NCI-H2081 (cell line): ENCODE measurements at places on chromosomes 6 and 20.

- DNase-seq, result peak; percentile 0
Measured at GRCh38 chr6:109695468-109695867, 4.4 kb downstream of the FIG4 start.

- DNase-seq, result no peak
Measured at GRCh38 chr20:2757969-2758368, 42.5 kb downstream of the CPXM1 start.

GRCh38 chr20:6057691-6058090, 3.8 kb upstream of the LRRN4 start:
- DNase-seq, result no peak

DNA sequence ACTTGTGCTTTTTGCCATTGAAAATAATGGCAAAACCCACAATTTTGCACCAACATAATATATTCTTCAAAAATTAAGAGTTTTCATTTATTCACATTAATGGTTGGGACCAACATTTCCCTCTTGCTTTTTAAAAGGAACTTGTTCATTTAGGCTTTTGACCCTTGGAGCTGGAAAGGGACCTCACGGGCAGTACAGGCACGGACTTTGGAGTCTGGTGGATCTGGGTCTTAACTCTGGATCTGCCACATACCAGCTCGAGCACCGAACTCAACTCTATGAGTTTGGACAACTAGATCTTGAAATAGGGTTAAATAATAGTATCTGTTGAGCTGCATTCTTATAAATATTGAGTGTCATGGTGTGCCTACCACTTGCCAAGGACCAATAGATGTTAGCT, 37.2 kb downstream of the AFDN start:
- DNase-seq, result no peak

- DNase-seq, result no peak
Measured at GRCh38 chr20:13229538-13229937, 8.5 kb downstream of the ISM1 start.

GRCh38 chr6:77686931-77687330, 34.1 kb downstream of the MEI4 start:
- no peak for DNase-seq

- no peak for DNase-seq
Measured at GRCh38 chr6:83071023-83071422, 3.6 kb downstream of the DOP1A start.

DNA sequence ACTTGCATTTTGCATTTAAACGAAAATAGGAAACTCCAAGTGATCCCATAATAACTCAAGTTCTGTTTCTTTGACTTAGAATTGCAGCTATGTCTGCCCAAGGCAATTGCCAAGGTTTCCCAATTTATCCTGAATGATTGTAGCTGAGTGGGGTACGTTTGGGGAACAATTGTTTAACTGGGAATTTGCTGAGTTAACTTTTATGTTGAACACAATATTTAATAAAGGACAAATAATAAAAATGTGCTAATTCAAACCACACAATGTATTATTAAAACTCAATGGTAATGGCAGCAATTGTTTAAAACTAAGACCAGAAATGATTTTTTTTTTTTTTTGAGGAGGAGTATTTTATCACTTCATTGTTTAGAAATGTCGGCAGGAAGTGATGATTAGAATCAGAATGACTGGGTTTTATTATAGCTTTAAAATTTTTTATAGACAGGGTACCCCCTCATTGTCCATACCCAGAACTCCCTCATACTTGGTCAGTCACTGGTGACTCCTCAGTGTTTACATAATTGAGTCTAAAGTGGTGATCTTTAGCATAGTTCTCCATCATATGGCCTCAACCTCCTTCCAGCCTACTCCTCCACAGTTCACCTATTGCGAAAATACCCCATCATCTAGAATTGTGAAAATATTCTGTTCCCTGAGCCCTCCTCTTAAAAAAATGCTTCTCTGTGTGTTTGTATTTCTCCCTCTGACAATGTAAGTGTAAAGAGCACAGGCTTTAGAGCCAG, 389.2 kb upstream of the CITED2 start:
- no peak for DNase-seq

DNA sequence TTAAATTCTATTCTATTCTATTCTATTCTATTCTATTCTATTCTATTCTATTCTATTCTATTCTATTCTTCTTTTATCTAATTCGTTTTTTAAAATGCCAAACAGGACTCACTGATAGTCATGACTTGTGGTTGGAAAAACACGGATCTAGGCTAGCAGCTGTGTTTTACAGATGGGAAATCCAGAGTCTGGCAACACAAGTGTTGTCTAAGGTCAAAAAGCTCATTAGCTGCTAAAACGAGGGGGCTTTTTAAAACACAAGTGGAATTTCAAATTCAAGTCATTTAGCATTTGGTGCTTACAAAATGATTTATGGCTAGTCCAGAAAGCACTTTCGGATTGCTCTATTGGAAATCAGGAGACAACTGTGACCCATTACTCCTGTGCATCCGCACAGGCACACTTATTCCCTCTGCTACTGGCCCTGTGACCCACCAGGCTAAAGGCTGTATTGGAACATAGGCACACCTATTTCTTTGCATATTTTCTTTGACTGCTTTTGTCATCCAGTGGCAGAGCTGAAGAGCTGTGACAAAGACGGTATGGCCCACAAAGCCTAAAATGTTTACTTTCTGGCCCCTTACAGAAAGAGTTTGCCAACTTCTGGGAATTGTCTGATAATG, 17.8 kb upstream of the MLIP start:
- no peak for DNase-seq

DNA sequence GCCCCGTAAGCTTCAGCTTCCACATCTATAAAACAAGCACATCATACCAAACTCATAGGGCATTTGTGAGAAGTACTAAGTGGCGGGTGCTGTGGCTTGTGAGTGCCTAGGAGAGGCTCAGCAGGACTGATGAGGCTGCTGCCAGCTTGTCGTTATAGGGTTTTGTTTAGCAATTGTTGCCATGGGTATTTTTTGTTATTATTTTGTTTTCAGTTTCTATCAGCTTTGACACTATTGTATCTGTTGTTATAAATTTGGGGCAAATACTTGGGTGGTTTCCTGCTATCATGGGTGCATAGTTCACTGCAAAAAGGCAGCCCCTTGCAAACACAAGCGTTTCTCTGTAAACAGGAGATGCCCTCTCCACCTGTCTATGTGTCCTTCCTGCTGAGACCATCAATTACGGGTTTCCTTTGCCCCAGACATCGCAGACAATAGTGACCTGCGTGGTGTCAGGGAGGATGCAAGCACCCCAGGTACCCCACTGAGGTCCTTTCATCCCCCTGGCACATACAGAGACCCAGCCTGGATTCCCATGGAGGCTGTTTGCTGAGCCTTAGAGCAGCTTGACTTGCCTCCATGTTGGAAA, 3.1 kb upstream of the CCDC167 start:
- DNase-seq, result peak; percentile 70

DNA sequence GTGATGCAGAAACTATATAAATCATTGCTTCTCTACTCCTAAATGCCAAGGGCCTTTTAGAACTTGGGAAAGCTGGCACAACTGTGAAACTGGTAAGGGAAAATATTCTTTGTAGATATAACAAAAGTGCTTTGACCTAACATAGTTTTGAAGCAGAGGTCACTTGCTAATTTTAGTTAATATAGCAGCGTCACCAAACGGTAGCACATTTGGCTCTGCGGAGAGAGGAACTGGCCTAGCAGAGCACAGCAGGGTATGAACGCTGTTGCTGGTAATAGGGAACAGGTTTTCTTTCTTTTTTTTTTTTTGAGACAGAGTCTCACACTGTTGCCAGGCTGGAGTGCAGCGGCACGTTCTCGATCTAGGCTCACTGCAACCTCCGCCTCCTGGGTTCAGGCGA, 67.4 kb downstream of the ECT2L start:
- DNase-seq, result no peak

- peak; percentile 24 for DNase-seq
Measured at GRCh38 chr20:11702721-11703518, 214.8 kb upstream of the BTBD3 start.

- DNase-seq, result no peak
Measured at GRCh38 chr6:119430805-119431204, 81.2 kb upstream of the MAN1A1 start.

DNA sequence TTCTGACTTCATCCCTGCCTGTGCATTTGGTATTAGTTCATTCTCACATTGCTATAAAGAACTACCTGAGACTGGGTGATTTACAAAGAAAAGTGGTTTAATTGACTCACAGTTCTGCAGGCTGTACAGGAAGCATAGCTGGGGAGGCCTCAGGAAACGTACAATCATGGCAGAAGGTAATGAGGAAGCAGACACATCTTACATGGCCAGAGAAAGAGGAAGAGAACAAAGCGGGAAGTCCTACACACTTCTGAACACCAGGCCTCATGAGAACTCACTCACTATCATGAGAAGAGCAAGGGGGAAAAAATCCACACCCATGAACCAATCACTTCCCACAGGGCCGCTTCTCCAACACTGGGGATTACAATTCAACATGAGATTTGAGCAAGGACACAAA, 303.9 kb downstream of the CBLN4 start:
- no peak for DNase-seq

DNA sequence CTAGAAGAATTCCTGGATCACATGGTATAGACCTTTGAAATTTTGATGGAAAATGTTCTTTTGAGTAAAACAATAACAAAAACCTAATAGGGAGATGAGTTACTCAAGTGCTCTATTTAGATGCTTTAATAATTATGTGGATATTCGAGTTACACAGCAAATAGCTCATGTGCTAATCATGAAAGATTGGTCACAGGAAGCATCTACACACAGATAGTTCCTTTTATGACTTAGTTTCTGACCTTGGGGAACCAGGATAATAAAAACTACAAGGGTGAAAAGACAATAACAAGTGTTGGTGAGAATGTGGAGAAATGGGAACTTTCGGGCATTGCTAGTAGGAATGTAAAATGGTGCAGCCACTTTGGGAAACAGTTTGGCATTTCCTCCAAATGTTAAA, 19.7 kb downstream of the UBE2V1 start:
- no peak for DNase-seq

DNA sequence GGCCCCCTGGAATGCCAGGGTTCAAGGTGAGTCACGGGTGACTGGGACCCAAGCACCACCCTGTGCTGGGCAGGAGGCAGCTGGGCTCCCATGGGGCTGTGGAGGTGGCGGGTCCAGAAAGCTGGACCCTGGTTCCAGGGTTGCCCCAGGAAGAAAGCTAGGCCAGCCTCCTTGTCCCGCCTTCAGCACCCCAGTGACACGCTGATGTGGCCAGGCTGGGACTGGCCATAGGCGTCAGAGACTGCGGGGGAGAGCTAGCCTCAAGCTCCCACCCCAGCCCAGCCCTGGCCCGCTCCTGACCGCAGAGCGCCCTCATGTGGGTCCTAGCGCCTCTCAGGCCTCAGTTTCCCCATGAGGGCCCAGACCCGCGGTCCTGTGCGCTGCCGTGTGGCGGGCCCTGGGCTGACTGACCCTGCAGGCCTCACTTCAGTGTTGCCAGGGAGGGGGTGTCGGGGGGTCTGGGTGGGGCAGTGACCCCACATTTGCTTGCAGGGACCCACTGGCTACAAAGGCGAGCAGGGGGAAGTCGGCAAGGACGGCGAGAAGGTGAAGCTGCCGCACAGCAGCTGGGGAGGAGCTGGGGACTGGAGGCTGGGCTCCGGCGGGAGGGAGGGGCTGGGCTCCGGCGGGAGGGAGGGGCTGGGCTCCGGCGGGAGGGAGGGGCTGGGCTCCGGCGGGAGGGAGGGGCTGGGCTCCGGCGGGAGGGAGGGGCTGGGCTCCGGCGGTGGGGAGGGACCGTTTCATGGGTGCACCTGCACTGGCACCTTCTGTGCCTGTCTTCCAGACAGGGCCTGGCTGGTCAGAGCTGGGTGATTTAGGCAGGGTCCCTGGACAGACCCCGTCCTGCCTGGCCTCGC, 7.9 kb downstream of the COL9A3 start:
- peak; percentile 63 for DNase-seq

- DNase-seq, result no peak
Measured at GRCh38 chr20:54158856-54159418, 14.8 kb downstream of the CYP24A1 start.

DNA sequence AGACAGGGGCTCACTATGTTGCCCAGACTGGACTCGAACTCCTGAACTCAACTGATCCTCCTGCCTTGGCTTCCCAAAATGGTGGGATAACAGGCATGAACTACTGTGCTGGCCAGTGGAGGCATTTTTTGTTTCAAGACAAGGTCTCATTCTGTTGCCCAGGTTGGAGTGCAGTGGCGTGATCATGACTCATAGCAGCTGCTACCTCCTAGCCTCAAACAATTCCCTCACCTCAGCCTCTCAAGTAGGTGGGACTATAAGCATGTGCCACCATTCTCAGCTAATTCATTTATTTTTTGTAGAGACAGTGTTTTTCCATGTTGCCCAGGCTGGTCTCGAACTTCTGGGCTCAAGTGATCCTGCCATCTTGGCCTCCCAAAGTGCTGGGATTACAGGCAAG, 17.2 kb downstream of the ENPP3 start:
- DNase-seq, result no peak

GRCh38 chr6:87099472-87099871, 4.6 kb upstream of the CGA start:
- DNase-seq, result no peak

- DNase-seq, result no peak
Measured at GRCh38 chr6:168711049-168711640, 270.2 kb downstream of the SMOC2 start.

DNA sequence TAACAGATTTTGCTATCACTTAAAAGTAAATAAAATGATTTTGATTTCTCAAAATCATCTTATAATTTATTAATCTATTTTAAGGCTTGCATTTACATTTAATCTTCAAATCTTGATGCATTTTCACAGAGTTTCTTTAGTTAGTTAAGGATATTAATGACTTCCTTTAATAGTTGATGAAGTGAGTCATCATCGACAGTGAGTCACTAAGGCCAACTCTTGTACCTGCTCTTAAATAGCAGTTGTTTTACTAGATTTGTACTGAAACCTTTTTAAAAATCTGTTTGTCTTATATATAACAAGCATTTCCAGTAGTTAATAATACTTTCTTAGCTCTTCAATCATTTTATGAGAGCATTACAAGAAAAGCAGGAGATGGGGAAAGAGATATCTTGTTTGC, 191.7 kb downstream of the ESR1 start:
- DNase-seq, result no peak

DNA sequence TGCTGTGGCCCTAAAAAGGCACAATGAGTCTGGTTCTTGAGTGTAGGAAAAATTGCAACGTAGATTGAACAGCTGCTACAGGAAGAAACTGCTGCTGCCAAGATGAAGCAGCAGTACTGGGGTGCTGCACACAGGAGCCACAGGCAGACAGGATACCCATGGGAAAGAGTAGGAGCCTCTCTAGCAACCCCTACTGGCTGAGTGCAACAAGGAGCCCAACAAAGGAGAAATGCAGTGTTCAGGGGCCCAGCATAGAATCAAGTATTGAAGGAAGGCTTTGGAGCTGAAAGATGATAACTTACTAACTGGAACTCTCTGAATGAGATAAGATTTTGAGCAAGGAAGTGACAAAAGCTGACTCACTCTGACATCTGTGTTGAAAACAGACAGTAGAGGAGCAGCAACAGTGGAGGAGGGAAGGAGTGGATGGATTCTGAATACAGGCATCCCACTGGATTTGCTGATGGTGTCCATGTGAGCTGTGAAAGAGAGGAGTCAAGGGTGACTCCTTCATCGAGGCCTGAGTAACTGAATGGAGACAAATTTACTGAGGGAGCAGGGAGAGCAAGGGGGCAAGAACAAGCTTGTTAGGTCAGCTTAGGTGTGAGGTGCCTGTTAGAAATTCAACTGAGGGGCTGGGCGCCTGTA, 534.7 kb upstream of the JARID2 start:
- peak; percentile 42 for DNase-seq
